ENCODE measurements at places on chromosomes 11 and 22. TPM values are rescaled to one million over a fixed set of nuclear protein-coding genes. Genes with fewer than 3 reads are reported as not detected.

DNA sequence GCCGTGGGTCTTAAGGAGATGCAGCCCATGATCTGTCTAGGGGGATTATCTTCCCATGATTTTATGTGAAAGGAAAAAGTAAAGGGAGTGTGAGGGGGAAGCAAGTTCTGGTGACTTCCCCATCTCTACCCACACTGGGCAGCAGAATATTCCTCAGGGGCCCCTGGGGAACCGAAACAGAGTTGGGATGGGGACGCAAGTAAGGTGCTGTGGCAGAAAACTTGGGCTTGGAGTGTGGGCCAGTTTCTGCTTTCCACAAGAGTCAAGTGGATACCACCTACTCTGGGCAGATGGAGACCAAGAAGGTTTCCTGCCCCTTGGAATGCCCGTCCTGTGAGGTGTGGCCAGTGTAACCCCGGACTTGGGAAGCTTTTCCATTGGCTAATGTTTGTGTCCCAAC is 64.4 kb downstream of the SGSM3 start:
- DNase-seq: no peak

DNA sequence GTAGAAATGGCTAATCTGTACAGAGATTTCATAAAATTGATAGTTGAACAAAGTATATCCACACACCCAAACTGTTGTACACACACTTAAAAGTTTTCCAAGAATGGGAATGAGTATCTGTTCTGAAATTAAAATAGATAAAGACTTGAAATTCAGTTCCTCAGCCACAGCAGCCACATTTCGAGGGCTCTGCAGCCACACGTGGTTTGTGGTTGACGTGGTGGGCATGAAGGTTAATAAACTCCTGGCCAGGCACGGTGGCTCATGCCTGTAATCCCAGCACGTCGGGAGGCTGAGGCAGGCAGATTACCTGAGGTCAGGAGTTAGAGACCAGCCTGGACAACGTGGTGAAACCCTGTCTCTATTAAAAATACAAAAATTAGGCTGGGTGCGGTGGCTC is 24.0 kb downstream of the TPST2 start:
- DNase-seq: no peak

DNA sequence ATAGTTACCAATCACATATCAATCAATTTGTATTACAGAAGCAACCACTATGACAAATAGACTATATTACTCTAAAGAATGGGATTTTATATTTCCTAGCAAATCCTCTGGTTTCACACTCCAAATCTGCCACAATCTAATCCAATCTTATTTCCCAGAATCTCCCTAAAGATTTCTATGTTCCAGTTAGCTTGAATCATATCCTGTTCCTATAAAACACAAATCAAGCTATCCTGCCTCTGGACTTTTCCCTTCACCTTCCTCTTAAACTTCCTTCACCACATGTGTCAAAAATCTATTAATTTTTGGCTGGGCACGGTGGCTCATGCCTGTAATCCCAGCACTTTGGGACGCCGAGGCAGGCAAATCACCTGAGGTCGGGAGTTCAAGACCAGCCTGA is 50.0 kb downstream of the PIK3C2A start:
- no peak for DNase-seq

DNA sequence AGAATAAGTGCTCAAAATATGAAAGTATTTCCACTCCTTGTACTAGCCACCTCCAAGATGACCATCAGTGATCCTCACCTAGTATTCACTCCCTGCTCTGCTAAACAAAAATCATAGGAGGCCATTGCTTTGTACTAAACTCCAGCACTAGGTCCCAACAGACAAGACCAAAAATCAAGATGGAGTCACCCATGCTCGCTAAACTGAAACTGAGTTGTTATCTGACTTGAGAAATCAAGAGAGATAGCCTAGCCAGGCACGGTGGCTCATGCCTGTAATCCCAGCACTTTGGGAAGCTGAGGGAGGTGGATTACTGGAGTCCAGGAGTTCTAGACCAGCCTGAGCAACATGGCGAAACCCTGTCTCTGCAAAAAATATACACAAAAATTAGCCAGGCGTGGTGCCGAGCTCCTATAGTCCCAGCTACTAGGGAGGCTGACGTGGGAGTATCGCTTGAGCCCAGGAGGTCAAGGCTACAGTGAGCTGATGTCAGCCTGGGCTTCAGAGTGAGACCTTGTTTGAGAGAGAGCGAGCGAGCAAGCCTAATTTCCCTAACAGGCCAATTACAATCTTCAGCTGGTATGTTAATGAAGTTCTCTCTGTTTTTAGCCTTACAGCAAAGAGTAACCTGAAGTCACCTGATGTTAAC is 9.3 kb downstream of the SEC14L6 start:
- no peak for DNase-seq

- no peak for DNase-seq
Observed at GRCh38 chr11:86524620-86525352, 147.6 kb downstream of the ME3 start.

DNA sequence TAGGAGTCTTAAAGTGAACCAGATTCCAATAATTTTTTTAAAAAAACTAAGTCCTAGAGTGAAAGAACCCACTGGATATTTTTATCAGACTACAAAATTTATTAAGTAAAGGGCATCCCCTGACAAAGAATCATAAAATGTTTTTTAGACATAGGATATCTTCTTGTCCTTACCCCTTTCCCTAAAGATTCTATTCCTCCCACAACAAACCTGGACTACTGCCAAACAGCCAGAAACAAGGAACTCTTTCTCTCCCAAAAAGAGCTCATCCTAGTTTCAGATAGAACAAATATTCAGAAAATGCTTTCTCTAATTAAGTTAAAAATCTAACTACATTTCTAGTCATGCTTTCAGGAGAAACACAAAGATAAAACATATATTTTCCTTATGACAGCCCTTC is 327.1 kb downstream of the FAM181B start:
- no peak for DNase-seq

GRCh38 chr22:48888466-48889208 is 939.0 kb downstream of the BRD1 start:
- DNase-seq: peak; percentile 26

DNA sequence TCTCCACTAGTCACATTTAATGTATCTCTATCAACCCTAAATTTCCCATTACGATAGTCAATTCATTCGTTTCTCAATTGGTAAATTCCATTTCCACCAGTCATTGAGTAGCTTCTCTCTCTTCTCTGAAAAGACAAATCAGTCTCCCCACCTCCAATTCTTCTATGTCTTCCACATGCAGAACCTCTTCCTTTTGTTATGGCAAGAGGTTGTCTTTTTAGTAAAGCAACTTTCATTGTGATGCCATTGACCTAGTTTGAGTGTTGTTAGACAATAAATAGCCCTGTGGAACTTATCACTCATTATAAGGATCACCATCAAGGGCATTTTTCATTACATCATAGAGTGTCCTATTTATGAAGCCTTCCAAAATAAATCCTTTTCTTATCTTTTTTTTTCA is 340.9 kb downstream of the LRRC4C start:
- no peak for DNase-seq

DNA sequence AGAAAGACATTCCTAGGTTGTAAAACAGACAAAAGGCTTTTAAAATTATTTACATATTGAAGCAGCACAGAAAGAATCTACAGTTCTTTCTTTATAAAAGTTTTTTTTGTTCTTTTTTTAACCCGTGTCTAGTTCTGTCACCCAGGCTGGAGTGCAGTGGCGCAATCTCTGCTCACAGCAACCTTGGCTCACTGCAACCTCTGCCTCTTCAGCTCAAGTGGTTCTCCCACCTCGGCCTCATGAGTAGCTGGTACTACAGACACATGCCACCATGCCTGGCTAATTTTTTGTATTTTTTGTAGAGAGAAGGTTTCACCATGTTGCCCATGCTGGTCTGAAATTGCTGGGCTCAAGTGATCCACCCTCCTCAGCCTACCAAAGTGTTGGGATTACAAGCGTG is 3.8 kb upstream of the INCENP start:
- peak; percentile 87 for DNase-seq

DNA sequence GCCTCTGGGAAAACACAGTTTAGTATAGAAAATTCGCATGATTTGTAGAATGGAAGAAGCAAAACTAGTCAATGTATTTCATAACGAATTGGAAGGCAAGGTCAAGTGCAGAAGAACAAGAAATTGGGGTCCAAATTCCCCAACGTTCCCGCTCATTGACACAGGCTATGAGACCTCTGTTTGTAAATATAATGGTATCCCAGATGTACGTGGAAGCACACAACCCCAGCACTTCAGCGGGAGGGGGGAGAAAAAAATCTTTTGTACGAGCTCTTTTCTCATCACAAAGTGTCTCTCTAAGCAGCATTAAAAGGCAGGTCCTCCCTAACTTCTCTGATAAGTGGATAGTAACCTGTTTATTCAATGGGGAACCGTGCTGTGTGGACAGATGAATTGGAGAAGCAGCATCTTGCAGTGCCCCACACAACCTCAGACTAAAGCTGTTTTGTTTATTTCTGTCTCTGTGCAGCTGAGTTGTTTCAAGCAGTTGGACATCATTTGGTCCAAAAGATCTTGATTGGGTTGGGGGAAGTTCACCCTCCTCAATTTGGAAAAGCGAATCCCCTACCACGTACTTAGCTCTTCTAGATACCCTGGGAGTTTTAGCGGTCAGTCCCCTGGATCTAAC is 1.1 kb upstream of the GAB2 start:
- no peak for DNase-seq

GRCh38 chr22:43099095-43099494 is 9.9 kb upstream of the TTLL1 start:
- no peak for DNase-seq

- no peak for DNase-seq
Observed at GRCh38 chr11:113281052-113281725, 33.2 kb upstream of the TTC12 start.

DNA sequence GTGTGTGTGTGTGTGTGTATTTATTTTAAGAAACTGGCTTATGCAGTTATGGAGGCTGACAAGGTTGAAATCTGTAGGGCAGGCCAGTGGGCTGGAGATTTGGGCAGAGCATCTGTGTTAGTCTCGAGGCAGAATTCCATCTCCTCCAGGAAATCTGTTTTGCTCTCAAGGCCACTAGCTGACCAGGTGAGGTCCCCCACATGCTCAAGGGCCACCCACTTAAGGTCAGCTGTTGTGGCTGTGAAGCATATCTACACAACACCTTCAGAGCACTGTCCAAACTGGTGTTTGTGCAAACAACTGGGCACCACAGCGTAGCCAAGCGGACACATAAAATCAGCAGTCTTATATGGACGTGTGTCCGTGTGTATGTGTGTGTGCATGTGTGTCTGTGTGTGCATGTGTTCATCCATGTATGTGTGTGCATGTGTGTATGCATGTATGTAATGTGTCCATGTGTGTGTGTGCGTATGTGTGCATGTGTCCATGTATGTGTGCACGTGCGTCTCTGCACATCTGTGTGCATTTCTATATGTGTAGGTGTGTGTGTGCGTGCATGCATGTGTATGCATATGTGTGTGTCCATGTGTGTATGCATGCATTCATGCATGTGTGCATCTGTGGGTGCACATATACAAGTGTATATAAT is 400.9 kb downstream of the BRD1 start:
- no peak for DNase-seq

DNA sequence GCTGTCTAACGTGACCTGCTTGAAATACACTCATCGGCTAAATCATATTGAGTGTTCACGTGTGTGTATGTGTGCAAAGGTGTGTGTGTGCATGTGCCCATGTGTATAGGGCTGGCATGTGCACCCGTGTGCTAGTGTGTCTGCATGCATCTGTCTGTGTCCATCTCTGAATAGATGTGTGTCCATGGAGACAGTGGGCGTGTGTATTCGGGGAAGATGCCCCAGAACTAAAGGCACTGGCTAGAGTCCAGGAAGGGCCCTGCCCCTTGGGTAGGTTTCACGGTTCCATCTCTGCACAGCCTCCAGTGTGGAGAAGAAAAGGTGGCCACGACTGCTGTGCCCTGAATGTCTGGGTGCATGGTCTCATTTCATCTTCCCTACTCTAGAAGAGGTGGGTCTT is 220.3 kb downstream of the MN1 start:
- no peak for DNase-seq

GRCh38 chr22:35476341-35476740 is 64.3 kb upstream of the RASD2 start:
- DNase-seq: no peak

DNA sequence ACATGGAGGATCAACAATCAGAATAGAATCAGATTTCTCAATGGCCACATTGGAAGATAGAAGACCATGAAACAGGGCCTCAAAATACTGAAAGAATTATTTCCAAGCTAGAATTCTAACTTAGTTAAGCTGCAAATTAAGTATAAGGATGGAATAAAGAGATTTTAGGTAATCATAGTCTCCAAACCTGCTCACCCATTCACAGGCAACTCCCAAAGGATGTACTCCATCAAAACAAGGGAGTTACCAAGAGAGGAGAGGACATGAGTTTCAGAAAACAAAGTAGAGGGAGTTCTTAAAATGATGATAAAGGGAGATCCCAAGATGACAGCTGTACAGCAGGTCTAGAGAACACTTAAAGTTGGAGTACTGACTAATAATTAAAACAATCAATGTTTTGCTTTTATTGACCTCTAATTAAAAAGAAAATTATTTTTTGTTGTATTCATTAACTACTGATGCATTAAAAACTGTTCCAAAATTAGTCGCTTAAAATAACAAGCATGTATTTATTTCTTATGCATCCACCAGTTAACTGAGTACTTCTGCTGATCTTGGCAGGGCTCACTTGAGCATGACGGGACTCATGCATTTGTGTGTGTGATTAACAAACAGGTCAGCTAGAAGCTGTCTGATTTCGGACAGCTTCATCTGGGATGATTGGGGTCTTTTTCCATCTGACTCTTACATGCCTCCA is 95.6 kb downstream of the CD44 start:
- no peak for DNase-seq

DNA sequence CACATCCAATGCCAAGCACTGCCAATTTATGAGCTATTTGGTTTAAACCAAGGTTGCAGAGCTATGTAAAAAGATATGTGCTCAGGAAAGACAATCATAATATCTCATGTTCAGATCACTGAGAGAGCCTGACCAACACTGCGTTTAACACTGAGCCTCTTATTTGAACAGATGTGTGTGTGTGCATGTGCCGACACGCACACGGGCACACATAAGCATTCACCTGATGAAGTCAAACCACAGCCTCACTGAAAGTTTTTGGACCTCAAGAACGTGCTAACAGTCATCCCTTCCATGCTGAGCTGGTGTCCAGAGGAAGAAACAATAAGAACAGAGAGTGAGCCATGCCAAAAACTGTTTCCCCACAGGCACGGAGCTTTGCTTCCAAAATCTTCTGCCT is 23.4 kb downstream of the HPS4 start:
- no peak for DNase-seq

- no peak for DNase-seq
Observed at GRCh38 chr11:134583397-134583990, 171.5 kb upstream of the B3GAT1 start.

TRIM49 gene
- not detected for total RNA-seq

TAGLN gene
- 505 TPM for total RNA-seq

AIFM3 gene
- total RNA-seq: 8.8 TPM

OR4C45 gene
- total RNA-seq: not detected

TSGA10IP gene
- total RNA-seq: not detected

KREMEN1 gene
- 24.3 TPM for total RNA-seq

TNNI2 gene
- 26.9 TPM for total RNA-seq

GTSE1 gene
- 1.4 TPM for total RNA-seq

SLC5A12 gene
- total RNA-seq: not detected

PRG3 gene
- total RNA-seq: not detected
